ENCODE measurements at places on chromosomes 7 and 10.

DNA sequence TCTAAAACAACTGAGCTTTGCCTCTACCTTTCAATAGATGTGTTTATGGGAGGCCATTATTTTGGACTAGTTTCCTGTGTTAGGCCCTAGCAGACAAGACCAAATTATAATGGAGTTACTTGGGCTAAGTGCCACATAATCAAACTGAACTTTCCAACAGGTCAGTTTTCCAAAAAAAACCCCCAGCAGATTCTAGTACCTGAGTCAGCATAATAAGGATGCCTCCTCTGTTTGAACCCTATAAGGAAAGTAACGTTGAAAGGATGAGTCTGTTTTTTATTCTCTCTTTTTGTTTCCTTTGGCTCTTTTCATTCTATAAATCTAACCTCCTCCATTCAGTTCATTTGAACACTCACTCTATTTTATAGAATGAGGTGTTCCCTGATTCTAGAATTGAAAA, 148.1 kb upstream of the FAM3C start:
- no peak for DNase-seq

DNA sequence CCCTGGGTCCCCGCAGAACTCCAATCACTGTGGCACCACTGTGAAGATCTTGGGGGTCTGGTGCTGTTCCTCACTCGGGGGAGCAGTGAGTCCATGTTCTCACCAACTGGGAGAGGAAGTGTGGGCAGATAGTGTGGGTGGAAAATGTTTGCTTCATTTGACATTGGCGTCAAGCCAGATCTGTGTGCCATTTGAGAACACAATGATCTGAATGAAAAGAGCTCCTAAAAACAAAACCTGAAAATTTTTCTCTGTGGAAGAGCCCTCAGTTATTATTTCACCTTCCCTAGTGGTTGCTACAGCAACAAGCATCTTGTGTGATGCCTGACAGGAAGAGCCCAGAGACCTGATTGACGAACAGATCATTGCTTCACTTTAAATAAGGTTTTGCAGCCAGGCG, 125.6 kb downstream of the VIPR2 start:
- no peak for DNase-seq

DNA sequence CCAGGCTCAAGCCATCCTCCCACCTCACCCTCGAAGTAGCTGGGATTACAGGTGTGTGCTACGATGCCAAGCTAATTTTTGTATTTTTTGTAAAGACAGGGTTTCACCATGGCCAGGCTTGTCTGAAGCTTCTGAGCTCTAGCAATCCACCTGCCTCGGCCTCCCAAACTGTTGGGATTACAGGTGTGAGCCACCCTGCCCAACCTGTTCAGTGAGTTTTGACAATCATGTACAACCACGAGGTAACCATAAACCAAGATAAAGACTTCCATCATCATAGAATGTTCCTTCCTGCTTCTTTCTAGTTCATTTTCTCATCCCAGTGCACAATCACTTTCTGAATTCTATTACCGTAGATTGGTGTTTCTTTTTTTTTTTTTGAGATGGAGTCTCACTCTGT, 30.5 kb upstream of the MKRN1 start:
- DNase-seq = no peak

DNA sequence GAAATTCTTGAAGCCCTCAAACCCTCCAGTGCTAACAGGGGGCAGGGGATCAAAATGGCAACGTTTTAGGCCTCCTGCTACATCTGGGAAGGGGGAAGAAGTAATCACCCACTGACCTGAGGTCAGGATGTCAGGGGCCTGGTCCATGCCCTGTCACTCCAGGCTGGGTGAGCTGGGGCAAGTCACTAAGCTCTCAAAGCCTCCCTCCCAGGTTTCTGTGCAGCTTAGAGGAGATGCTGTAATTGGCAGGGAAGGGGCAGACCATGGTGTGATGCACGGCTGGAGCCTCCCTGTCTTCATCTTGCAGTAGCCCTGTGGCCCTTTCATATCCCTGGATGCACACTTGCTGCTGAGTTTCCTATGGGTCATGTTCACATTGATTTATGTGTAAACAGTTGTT, 27.2 kb downstream of the LEP start:
- no peak for DNase-seq
